Right ventricle myocardium superior (tissue), 1 donor: ENCODE measurements at places on chromosomes 11 and 22. TPM values are rescaled to one million over a fixed set of nuclear protein-coding genes. Genes with fewer than 3 reads are reported as not detected.

GRCh38 chr11:45449036-45449601, 163.0 kb upstream of the SYT13 start:
- DNase-seq: no peak

DNA sequence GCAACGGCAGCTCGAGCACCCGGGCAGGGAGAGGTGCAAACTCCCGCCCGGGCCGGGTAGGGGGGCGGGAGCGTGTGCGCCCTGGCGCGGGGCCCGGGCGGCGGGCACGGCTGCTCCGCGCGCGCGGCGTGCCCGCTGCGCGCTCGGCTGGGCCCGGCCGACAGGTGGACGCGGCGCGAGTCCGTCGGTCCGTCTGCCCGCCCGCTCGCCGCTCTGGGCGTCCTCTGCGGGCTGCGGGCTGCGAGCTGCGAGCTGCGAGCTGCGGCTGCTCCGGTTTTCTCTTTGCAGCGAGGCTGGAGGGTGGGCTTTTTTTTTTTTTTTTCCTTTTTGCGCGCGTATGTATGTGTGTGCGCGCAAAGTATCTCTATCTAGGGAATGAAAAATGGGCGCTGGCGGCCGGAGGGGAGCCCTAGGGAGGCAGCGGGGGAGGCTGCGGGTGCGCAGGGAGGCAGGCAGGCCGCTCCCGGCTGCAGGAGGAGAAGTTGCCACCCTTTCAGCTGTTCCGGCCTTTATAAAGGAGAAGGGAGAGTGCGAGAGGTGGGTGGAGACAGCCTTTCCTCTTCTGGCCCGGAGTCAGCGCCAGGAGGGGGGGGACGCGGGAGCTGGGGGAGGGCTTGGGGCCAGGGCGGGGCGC, at the start of gene PDGFB:
TSS of gene PDGFB (minus strand) at position 487 of the 634 bp plus-strand sequence. CDS start 1,019 bp downstream, outside the sequence.
- DNase-seq: peak; percentile 67

DNA sequence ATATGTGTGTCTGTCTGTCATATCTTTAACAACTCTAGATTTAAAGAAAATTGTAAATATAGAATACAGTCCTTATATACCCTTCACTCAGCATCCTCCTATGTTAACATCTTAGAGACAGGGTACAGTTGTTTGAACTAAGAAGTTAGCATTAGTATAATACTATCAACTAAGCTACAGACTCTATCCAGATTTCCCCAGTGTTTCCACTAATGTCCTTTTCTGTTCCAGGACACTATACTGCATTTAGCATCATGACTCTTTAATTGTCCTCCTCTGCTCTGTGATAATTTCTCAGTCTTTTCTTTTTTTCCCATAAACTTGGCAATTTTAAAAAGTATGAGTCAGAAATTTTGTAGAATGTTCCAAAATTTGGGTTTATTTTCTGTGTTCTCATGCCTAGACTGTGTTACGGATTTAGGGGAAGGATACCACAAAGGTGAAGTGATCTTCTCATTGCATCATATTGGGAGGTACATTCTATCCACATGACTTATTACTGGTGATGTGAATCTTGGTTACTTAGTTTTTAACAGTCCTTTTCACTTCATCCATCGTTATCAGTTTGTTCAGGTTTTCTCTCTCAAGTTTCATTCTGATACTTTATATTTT, 168.4 kb downstream of the SBF2 start:
- no peak for DNase-seq

OOSP2 gene
- not detected for total RNA-seq

OR51B4 gene
- total RNA-seq: not detected

GRIK4 gene
- total RNA-seq: 0.11 TPM

- DNase-seq: no peak
Observed at GRCh38 chr11:120001178-120002090, 136.5 kb downstream of the TRIM29 start.
